Activated CD4-positive, alpha-beta T cell treated with anti-CD3 and anti-CD28 coated beads for 36 hours (primary cell): ENCODE measurements at places on chromosomes 3 and 15. TPM values are rescaled to one million over a fixed set of nuclear protein-coding genes. Genes with fewer than 3 reads are reported as not detected.

RLBP1 gene
- not detected for total RNA-seq

DNA sequence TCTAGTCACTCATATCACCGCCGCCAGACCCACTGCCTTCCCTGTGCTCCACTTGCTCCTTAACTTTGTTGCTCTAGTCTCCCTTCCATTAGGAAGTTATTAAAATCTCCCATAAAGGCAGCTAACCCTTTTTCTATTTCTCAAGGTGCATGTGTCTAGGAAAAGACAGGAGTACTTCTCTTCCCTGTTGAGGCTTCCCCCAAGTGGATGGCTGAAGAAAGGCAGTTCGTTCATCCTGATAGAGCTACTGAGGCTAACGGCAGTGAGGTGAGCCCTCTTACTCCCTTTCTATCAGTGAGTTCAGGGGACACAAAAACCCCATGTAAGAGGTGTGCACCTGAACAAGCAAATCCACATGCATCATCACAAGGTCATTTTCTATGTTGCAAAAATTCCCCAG is 397.8 kb downstream of the IGSF11 start:
- no peak for DNase-seq

DNA sequence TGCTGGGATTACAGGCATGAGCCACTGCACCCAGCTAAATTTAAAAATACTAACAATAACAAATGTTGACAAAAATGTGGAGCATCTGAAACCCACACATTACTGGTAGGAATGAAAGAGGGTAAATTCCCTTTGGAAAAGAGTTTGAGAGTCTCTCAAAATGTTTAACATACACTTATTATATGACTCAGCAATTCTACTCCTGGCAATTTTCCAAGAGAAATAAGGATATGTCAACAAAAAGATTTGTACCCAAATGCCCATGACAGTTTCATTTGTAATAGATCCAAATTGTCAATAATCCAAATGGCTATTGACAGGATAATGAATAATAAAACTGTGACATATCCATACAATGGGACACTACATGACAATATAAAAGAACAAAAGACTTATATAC is 9.0 kb downstream of the HCLS1 start:
- no peak for DNase-seq

DNA sequence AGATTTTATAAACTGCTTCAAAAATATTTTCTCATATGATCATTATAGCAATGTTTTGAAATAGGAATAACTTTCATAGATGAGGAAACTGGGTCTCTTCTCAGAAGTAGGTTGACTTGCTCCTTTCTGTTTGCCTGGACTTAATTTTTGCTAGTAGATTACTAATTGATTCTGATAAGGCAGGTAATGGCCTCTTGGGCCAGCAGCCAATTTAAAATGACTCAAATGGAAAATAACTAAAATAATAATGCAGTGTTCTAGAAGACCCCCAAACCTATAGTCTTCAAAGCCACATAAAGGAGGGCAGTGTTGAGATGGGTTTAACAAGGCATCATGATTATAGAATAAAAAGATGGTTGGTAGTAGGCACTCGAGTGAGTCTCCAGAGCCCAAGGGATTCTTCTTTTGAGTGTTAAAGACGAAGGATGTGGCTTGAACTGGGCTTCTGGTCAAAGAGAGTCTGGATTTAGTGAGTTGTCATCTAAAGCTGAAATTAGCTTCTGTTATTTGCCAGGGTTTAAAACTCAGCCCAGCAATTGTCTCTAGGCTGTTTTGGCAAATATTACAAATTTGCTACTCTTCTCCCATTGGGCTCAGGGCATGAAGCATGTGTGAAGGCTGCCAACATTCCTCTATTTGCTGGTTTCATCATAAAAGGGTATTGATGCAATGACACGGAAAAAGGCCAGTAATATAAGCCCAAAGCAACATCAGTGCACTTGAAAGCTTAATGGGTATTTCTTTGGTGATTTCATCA is 297.1 kb upstream of the MEIS2 start:
- DNase-seq = no peak

GRCh38 chr3:157310329-157311052 is 126.2 kb upstream of the PTX3 start:
- DNase-seq = no peak

DNA sequence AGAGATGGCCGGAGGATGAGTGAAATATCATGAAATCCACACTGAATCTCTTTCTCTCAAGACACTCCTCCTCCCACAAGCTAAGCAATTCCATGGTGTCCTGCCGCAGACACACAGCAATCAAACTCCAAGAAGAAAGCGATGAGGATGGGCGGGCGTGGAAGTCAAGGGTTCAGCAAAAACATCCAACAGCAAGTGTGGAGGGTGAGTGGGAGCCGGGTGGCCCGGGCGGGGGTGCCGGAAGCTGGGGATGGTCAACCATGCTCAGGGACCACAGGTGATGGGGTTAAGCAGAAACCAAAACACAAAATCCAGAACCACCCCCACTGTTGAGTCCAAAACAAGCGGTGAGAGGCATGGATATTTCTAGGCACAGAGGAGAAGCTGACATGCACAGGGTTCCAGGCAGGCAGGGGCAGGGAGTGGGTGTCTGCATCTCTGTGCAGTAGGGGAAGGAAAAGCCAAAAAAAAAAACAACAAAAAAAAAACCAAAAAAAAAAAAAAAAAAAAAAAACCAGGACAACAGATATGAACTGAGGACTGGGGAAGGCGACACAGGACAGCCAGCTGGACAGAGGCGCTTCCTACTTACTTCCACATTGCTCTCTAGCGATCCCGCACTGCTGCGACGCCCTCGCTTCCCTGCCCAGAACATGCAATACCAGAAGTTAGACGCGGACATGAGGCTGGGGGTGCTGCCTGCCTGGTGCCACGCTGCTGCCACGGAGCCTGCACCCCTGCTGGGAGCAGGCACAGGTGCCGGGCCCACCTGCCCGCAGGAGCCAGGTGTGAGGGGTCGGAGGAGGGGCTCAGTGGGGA is 61.0 kb upstream of the RPL32 start:
- no peak for DNase-seq
